ENCODE measurements at places on chromosomes 13 and 19. TPM values are rescaled to one million over a fixed set of nuclear protein-coding genes. Genes with fewer than 3 reads are reported as not detected.

The KLF16 gene
- 24.0 TPM for total RNA-seq

The KISS1R gene
- 1.1 TPM for total RNA-seq

DNA sequence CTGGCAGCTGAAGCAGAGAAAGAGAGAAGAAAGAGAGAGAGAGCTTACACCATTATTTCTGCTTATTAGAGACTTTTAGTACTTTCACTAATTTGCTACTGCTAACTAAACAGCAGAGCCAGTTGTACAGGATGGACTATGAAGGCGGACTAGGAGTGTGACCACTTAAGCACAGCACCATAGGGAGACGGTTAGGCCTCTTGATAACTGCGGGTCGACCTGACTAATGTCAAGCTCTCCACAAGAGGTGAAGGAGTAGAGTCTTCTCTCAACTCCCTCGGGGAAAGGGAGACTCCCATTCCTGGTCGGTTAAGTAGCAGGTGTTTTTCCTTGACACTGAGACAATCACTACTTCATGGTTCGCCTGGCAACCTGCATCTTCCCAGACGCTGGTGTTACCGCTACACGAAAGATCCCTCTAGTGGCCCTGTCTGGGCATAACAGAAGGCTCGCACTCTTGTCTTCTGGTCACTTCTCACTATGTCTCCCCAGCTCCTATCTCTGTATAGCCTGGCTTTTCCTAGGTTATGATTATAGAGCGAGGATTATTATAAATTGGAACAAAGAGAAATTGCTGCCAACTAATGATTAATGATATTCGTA is 5.3 kb upstream of the PSG7 start:
- H3K4me1 ChIP-seq, result no peaks in the 10 kb centered on the region
- H3K36me3 ChIP-seq, result no peaks in the 10 kb centered on the region
- no peak for DNase-seq
- no peak overlapping the region for H3K27ac ChIP-seq

DNA sequence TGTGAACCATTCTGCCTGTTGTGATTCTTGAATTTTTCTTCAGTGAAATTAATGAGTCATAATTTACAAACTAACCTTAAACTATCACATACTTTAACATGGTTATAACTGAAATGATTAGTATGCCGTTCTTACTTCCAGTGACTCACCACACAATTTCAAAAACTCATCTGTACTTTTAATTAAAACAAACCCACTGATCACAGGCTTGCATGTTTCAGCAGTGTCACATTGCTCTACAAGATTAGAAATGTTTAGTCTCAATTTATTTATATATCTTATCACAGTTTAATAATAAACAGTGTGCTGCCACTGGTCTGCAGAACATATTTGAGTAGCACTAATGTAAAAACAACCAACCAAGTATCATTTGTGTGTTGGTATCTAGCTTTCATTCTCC is 2227.9 kb upstream of the PCDH20 start:
- H3K27me3 ChIP-seq, result no peaks in the 10 kb centered on the region
- no peak for DNase-seq
- no peak overlapping the region for H3K4me3 ChIP-seq
- no peak overlapping the region for H3K27ac ChIP-seq
- H3K4me1 ChIP-seq, result no peaks in the 10 kb centered on the region

The OPA3 gene
- total RNA-seq, result 12.6 TPM

GRCh38 chr13:23513455-23513854 is 56.8 kb upstream of the TNFRSF19 start:
- DNase-seq, result no peak
- H3K27ac ChIP-seq, result no peak overlapping the region
- H3K36me3 ChIP-seq, result no peaks in the 10 kb centered on the region
- no peaks in the 10 kb centered on the region for H3K4me1 ChIP-seq

The ATXN8OS gene
- total RNA-seq, result not detected

DNA sequence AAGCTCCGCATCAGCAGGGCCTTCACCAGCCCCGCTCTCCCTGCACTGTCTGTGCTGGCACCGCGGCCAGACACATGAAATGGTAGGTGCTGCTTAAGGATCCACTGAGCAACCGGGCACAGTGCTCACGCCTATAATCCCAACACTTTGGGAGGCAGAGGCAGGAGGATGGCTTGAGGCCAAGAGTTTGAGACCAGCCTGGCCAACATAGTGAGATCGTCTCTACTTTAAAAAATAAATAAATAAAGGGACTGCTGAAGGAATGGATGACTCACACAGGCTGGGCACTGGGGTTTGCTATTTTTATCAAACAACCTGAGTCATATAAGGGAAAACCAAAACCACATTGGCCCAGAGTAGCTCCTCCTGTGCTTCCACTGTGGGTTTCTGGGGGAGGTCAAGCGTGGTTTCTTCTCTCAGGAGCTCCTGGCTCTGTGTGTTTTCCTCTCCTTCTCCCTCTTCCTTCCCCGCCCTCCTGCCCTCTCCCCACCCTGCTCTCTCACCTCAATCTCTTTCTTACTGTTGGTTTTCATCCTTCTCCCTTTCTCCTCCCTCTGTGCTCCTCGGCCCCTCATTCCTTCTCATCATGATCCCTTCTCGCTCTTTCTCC is 21.3 kb downstream of the VRK3 start:
- H3K4me1 ChIP-seq, result peaks cover 35% of the 10 kb centered on the region
- DNase-seq, result peak; percentile 37
- H3K4me3 ChIP-seq, result peak overlapping the region; percentile 35
- no peak overlapping the region for H3K27ac ChIP-seq
- peaks cover 64% of the 10 kb centered on the region for H3K36me3 ChIP-seq
- no peaks in the 10 kb centered on the region for H3K27me3 ChIP-seq

The CLN5 gene
- total RNA-seq, result 15.8 TPM

DNA sequence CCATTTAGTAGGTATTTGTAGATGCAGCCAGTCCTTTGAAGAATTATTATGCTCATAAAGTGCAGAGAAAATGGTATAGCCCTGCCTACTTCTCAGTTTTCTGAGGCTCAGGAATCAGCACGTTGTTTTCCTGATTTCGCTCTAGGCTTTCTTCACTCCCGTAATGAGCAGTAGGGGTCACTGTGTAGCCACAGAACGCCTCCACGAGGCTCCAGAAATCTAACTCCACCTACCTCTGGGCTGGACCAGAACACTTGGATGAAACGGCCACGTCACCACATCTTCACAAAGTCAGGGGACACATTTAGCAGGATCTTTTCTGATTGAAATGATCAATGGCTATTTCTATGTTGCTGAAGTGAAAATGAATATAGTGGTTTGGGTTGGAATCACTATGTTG is 49.8 kb upstream of the GTF3A start:
- no peaks in the 10 kb centered on the region for H3K36me3 ChIP-seq
- H3K27me3 ChIP-seq, result peaks cover 13% of the 10 kb centered on the region
- DNase-seq, result peak; percentile 59
- H3K4me3 ChIP-seq, result no peak overlapping the region

DNA sequence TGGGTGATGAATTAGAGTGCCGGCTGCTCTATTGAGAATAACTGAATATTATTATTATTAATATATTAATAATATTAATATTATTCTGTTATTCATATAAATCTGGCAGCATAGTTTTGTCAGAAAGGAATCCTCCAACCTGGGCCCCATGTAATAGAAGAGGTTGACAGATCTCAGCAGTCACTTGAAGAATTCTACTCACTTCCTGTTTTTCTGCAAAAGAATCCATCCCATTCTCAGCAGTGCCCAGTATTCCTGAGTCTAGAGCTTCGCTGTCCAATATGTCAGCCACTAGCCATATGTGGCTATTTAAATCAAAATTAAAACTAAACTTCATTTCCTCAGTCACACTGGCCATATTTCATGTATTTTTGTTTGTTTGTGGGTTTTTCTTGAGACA is 72.4 kb upstream of the USPL1 start:
- no peaks in the 10 kb centered on the region for H3K36me3 ChIP-seq
- peaks cover 1% of the 10 kb centered on the region for H3K27me3 ChIP-seq
- H3K4me3 ChIP-seq, result no peak overlapping the region

Measured in activated CD4-positive, alpha-beta T cell treated with anti-CD3 and anti-CD28 coated beads, Interleukin-2, amount 10 ng/mL, durations not matched to agents 7 days and 5 days (primary cell).